ENCODE measurements at places on chromosomes 16 and 17.

- no peak for DNase-seq
Measured at GRCh38 chr17:40422990-40423633, 5.4 kb upstream of the TOP2A start.

- DNase-seq: no peak
Measured at GRCh38 chr17:40417258-40417608, 463 bp downstream of the TOP2A start.

- no peak for DNase-seq
Measured at GRCh38 chr17:298791-299450, 53.7 kb downstream of the RPH3AL start.

GRCh38 chr17:82599674-82600661 lies 48.3 kb downstream of the WDR45B start:
- no peak for DNase-seq

DNA sequence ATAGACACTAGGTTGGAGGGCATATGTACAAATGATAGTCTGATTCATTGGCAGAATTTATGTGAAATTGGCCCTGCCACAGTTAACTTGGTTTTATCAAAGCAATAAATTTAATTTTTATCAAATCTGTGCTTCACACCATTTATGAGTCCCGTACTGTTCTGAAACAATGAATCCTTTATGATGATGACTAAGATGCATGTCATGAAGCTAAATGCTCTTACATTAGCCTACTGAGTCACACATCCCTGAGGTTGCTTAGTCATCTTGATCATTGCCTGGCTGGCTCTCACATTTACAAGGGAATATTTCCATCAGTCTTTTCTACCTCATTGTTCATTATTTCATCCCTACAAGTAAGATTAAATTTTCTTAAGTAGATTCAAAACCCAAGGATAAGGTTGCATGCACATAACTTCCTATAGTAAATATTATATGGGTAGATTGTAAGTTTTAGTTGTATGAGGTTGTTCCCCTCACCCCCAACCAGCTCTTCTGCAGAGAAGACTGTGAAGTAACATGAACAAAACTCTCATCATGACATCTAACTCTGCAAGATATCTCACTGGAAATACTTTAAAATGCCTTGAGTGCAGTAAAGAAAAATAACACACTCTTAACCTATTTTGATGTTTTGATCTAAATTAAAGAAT lies 170.7 kb downstream of the CYB561 start:
- DNase-seq: no peak

Data from activated B cell treated with CpG ODN at 0.5 μM for 24 hours (primary cell).